ENCODE measurements at places on chromosomes 11 and 22.

GRCh38 chr11:40732132-40732531 is 727.3 kb downstream of the LRRC4C start:
- no peaks in the 10 kb centered on the region for H3K4me1 ChIP-seq
- no peaks in the 10 kb centered on the region for H3K36me3 ChIP-seq
- no peak for DNase-seq
- H3K4me3 ChIP-seq, result no peak overlapping the region
- H3K27me3 ChIP-seq, result no peaks in the 10 kb centered on the region

GRCh38 chr11:126914166-126914565 is 86.4 kb downstream of the KIRREL3 start:
- no peak overlapping the region for H3K4me3 ChIP-seq
- no peaks in the 10 kb centered on the region for H3K4me1 ChIP-seq
- no peak for DNase-seq
- no peaks in the 10 kb centered on the region for H3K36me3 ChIP-seq

DNA sequence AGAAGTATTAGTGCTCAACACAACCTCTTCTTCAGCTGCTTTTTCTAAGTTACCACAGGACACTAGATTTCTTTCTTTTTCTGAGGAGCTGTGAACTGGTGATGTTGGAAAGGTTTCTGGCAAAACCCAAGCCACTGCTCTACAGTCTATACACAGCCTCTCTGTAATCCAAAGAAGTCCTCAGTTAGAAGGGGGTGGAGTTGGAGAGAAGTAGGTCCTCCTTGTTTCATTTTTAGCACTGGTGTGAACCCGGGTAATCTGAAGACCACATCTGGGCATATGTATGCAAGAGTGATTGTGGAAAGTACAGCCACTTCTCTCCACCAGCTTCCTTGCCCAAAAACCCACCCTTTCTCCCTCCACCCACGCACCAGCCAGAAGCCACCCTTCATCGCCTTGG is 1168.1 kb downstream of the LRRC4C start:
- no peaks in the 10 kb centered on the region for H3K36me3 ChIP-seq
- no peak overlapping the region for H3K27ac ChIP-seq
- H3K4me1 ChIP-seq, result peaks cover 44% of the 10 kb centered on the region
- H3K4me3 ChIP-seq, result no peak overlapping the region
- peaks cover 55% of the 10 kb centered on the region for H3K27me3 ChIP-seq

GRCh38 chr11:8759634-8760033 is 77.0 kb downstream of the RPL27A start:
- no peaks in the 10 kb centered on the region for H3K27me3 ChIP-seq
- no peaks in the 10 kb centered on the region for H3K36me3 ChIP-seq
- no peak overlapping the region for H3K4me3 ChIP-seq
- H3K27ac ChIP-seq, result no peak overlapping the region
- no peak for DNase-seq
- H3K4me1 ChIP-seq, result no peaks in the 10 kb centered on the region

- H3K4me1 ChIP-seq, result no peaks in the 10 kb centered on the region
- H3K36me3 ChIP-seq, result no peaks in the 10 kb centered on the region
- H3K4me3 ChIP-seq, result no peak overlapping the region
- H3K27ac ChIP-seq, result no peak overlapping the region
- DNase-seq, result no peak
- H3K27me3 ChIP-seq, result no peaks in the 10 kb centered on the region
These were observed 65.6 kb upstream of the EIF3D start for GRCh38 chr22:36594569-36594968.

- no peak overlapping the region for H3K27ac ChIP-seq
- DNase-seq, result no peak
- no peaks in the 10 kb centered on the region for H3K27me3 ChIP-seq
- no peaks in the 10 kb centered on the region for H3K36me3 ChIP-seq
- H3K4me3 ChIP-seq, result no peak overlapping the region
These were observed 34.4 kb downstream of the PRMT3 start for GRCh38 chr11:20421946-20422345.

DNA sequence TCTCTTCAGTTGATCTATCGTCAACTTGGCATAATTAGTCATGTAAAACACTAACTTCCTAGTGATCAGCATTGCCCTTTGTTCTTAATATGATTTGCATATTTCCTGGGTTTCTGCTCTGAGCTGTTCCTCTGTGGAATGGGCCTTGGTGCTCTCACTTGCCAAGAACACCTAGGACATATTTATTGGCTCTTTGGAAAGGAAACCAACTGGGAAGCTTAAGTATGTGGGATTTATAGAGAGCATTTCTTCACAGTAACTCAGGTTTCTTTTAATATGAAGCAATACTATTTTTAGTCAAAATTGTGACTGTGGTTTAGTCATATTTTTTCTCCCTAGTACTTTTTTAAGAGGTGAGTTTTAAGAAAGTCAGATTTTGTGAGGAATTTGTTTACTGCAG is 28.8 kb downstream of the FAT3 start:
- H3K4me1 ChIP-seq, result peaks cover 57% of the 10 kb centered on the region
- DNase-seq, result no peak
- H3K27me3 ChIP-seq, result no peaks in the 10 kb centered on the region
- no peak overlapping the region for H3K4me3 ChIP-seq

DNA sequence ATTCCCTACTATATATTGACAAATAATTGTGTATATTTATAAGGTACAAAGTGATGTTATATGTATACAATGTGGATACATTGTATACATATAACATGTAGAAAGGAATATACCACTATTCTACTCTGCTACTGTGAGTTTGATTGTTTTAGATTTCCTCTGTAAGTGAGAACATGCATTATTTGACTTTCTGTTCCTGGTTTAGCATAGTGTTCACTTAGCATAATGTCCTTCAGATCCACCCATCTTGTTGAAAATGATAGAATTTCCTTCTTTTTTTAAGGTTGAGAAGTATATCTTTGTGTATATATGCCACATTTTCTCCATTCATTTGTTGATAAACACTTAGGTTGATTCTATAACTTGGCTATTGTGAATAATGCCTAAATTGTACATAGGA is 140.8 kb upstream of the BDNF start:
- no peak overlapping the region for H3K27ac ChIP-seq
- H3K27me3 ChIP-seq, result no peaks in the 10 kb centered on the region
- H3K4me1 ChIP-seq, result no peaks in the 10 kb centered on the region
- no peaks in the 10 kb centered on the region for H3K36me3 ChIP-seq

DNA sequence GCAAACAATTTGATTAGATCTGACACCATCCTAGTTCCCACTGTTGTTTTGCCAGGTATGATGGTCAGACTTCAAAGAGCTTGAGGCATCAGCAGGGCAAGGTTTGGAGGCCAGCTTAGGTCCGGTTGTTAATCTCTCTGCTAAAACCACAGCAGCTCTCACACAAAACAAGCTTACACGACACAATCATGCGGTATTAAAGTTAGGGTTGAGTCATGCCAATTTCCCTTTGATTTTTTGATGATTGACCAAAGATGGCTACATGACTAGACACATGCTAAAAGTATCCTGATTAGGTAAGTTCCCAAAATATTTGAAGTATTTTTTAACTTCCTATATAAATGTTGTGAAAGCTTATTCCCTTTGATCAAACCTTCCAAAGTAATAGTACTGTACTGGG is 145.9 kb downstream of the ELP4 start:
- no peak overlapping the region for H3K27ac ChIP-seq
- no peaks in the 10 kb centered on the region for H3K27me3 ChIP-seq
- DNase-seq, result no peak
- H3K4me1 ChIP-seq, result peaks cover 8% of the 10 kb centered on the region
- H3K4me3 ChIP-seq, result no peak overlapping the region
